ENCODE measurements at places on chromosomes 6 and 20. TPM values are rescaled to one million over a fixed set of nuclear protein-coding genes. Genes with fewer than 3 reads are reported as not detected.

KIF6 gene
- 0.14 TPM for total RNA-seq

VWA7 gene
- total RNA-seq: 0.34 TPM

NOX3 gene
- not detected for total RNA-seq

OTOR gene
- not detected for total RNA-seq

TNNC2 gene
- not detected for total RNA-seq

MANEA gene
- total RNA-seq: 17.5 TPM

HCK gene
- total RNA-seq: not detected

PSMB9 gene
- 33.9 TPM for total RNA-seq

PXDC1 gene
- 33.0 TPM for total RNA-seq

PBOV1 gene
- not detected for total RNA-seq

ENPP1 gene
- 1.6 TPM for total RNA-seq

GPSM3 gene
- total RNA-seq: 13.2 TPM

MRPL14 gene
- total RNA-seq: 124 TPM

ZNF831 gene
- not detected for total RNA-seq

ANKEF1 gene
- total RNA-seq: 9.7 TPM

FNDC11 gene
- total RNA-seq: 0.78 TPM

ADAM33 gene
- not detected for total RNA-seq

BTN1A1 gene
- not detected for total RNA-seq

LTB gene
- total RNA-seq: 0.92 TPM

FKBP1C gene
- total RNA-seq: 3.1 TPM

HRH3 gene
- not detected for total RNA-seq

PDE10A gene
- not detected for total RNA-seq

CDSN gene
- total RNA-seq: 0.88 TPM

LPIN3 gene
- 16.9 TPM for total RNA-seq

NOTCH4 gene
- total RNA-seq: 0.31 TPM

CLVS2 gene
- not detected for total RNA-seq

SAPCD1 gene
- 2.4 TPM for total RNA-seq

OSER1 gene
- total RNA-seq: 29.9 TPM

MYCT1 gene
- not detected for total RNA-seq

PRR18 gene
- total RNA-seq: not detected

C6orf141 gene
- 19.8 TPM for total RNA-seq

EDEM2 gene
- 24.2 TPM for total RNA-seq

EMILIN3 gene
- 0.04 TPM for total RNA-seq

ULBP3 gene
- 7.0 TPM for total RNA-seq

SRMS gene
- total RNA-seq: 0.11 TPM

AVP gene
- total RNA-seq: not detected

CRYBG1 gene
- 109 TPM for total RNA-seq

NFKBIL1 gene
- 16.2 TPM for total RNA-seq

CST11 gene
- total RNA-seq: not detected

GRM1 gene
- total RNA-seq: not detected

BMP6 gene
- 2.3 TPM for total RNA-seq

POPDC3 gene
- total RNA-seq: 12.3 TPM
